Uterus (tissue), 4 donors: ENCODE measurements at places on chromosomes 1 and 21. TPM values are rescaled to one million over a fixed set of nuclear protein-coding genes. Genes with fewer than 3 reads are reported as not detected.

GRCh38 chr1:119885903-119886783 is 10.2 kb downstream of the ADAM30 start:
- H3K27ac ChIP-seq = no peak overlapping the region
- H3K4me3 ChIP-seq = no peak overlapping the region
- H3K4me1 ChIP-seq = no peaks in the 10 kb centered on the region

- H3K27me3 ChIP-seq = no peaks in the 10 kb centered on the region
- H3K4me1 ChIP-seq = no peaks in the 10 kb centered on the region
- no peak overlapping the region for H3K27ac ChIP-seq
- no peaks in the 10 kb centered on the region for H3K36me3 ChIP-seq
- H3K4me3 ChIP-seq = no peak overlapping the region
Measured at GRCh38 chr1:157691285-157691920, 9.2 kb downstream of the FCRL3 start.

GRCh38 chr1:169563650-169564049 is 22.6 kb downstream of the F5 start:
- H3K27me3 ChIP-seq = no peaks in the 10 kb centered on the region
- no peak overlapping the region for H3K4me3 ChIP-seq
- no peak overlapping the region for H3K27ac ChIP-seq

- H3K4me1 ChIP-seq = no peaks in the 10 kb centered on the region
- H3K4me3 ChIP-seq = no peak overlapping the region
- H3K27me3 ChIP-seq = no peaks in the 10 kb centered on the region
- H3K27ac ChIP-seq = no peak overlapping the region
- no peak for DNase-seq
- H3K36me3 ChIP-seq = no peaks in the 10 kb centered on the region
Measured at GRCh38 chr1:202357506-202357905, 9.0 kb downstream of the PPP1R12B start.

GRCh38 chr1:83889707-83890106 is 109.2 kb downstream of the TTLL7 start:
- DNase-seq = no peak
- no peaks in the 10 kb centered on the region for H3K27me3 ChIP-seq
- H3K4me1 ChIP-seq = no peaks in the 10 kb centered on the region
- no peaks in the 10 kb centered on the region for H3K36me3 ChIP-seq
- H3K4me3 ChIP-seq = no peak overlapping the region

DNA sequence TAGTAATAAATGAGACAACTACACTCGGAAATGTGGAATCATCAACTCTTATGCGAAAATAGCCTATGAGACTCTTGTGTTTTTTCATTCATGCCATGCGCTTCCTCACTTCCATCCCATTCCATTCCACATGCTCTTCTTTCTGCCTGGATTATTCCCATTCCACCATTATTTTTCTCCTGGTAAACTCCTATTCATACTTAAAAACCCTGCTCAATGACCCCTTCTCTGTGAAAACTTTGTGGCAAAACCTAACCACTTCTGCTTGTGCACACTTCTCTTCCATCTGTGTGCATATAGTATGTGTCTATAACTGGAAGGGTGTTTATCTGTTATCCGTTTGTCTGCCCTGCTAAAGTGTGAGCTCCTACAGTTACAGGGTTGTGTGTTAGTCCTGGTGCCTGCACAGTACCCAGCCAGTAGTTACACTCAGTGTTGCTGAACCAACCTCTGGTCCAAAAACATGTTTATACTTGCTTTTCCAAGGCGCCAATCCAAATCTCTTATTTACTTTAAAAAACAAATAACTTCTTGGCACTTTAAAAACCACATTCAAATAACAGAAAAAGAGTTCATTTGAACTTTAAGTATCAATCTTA is 10.7 kb downstream of the EPHX1 start:
- H3K4me1 ChIP-seq = peaks cover 49% of the 10 kb centered on the region
- peak overlapping the region; percentile 89 for H3K27ac ChIP-seq
- no peak for DNase-seq
- no peaks in the 10 kb centered on the region for H3K36me3 ChIP-seq
- H3K27me3 ChIP-seq = no peaks in the 10 kb centered on the region

- no peaks in the 10 kb centered on the region for H3K36me3 ChIP-seq
- peak overlapping the region; percentile 99 for H3K27ac ChIP-seq
- H3K4me1 ChIP-seq = peaks cover 46% of the 10 kb centered on the region
- no peak overlapping the region for H3K4me3 ChIP-seq
- DNase-seq = no peak
Measured at GRCh38 chr1:27600498-27601175, 3.3 kb downstream of the AHDC1 start.

DNA sequence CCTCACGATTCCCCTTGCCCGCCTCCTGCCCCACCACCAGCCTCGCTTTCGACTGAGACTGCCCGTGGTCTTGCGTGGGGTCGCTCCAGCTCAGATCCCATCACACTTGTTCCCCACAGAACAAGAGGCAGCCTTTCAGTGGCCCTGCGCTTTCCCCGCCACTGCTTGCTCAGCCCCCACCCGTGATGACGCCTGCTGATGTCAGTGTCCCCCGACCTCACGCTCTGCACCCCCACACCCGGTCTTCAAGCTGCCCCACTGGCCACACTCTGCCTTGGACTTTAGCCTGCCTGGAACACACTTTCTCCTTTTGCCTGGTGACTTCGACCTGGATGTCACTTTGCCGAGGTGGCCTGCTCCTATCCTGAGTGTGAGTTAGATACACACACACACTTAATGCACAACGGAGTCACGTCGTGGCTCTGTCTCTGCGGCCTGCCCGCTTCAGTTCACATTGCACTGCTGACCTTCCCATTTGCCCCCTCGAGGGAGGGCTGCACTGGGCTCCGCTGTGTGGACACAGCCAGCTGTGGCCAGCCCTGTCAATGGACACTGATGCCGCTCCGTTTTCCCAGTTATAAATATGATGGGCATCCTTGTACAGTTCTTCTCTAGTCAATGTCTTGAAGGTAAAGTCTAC is 13.0 kb downstream of the AGPAT3 start:
- H3K4me1 ChIP-seq = no peaks in the 10 kb centered on the region
- no peak overlapping the region for H3K27ac ChIP-seq
- H3K4me3 ChIP-seq = no peak overlapping the region
- no peaks in the 10 kb centered on the region for H3K27me3 ChIP-seq
- no peaks in the 10 kb centered on the region for H3K36me3 ChIP-seq

GRCh38 chr1:30605441-30605920 is 117.9 kb downstream of the MATN1 start:
- no peak overlapping the region for H3K27ac ChIP-seq
- DNase-seq = no peak
- no peaks in the 10 kb centered on the region for H3K4me1 ChIP-seq

DNA sequence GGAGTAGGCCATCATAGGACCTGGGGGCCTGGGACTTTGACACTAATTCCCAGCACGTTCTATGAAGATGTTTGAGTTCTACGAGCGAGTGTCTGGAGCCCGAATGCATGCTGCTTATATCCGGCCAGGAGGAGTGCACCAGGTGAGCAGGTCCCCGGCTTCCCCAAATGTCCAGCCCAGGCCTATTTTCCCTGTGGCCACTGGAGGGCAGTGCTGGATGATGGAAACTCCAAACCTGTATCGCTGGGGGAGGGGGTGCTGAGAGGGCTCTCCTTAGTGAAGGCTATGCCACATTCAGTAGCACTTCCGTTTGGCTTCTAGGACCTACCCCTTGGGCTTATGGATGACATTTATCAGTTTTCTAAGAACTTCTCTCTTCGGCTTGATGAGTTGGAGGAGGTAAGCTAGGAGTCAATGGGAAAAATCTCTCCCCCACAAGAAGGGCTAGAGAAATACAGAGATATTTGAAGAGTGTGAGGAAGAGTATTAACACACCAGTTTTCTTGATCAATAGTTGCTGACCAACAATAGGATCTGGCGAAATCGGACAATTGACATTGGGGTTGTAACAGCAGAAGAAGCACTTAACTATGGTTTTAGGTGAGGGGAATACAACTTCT is 5.2 kb upstream of the FCER1G start:
- peaks cover 4% of the 10 kb centered on the region for H3K4me1 ChIP-seq
- no peak overlapping the region for H3K27ac ChIP-seq
- peak; percentile 71 for DNase-seq

Gene LHX4
- not detected for total RNA-seq

Gene INPP5B
- total RNA-seq = 51.3 TPM

Gene IFI44
- total RNA-seq = 77.1 TPM

Gene DCST1
- total RNA-seq = not detected

Gene GLIS1
- not detected for total RNA-seq

Gene FAM72B
- 4.6 TPM for total RNA-seq
